ENCODE measurements at places on chromosomes 4 and X.

GRCh38 chr4:53847965-53848364, 216.4 kb downstream of the CHIC2 start:
- no peak for DNase-seq

GRCh38 chr4:150581641-150582051, 305 bp upstream of the MAB21L2 start:
- DNase-seq: peak; percentile 41

GRCh38 chrX:48480583-48480982, 4.6 kb downstream of the FTSJ1 start:
- no peak for DNase-seq

DNA sequence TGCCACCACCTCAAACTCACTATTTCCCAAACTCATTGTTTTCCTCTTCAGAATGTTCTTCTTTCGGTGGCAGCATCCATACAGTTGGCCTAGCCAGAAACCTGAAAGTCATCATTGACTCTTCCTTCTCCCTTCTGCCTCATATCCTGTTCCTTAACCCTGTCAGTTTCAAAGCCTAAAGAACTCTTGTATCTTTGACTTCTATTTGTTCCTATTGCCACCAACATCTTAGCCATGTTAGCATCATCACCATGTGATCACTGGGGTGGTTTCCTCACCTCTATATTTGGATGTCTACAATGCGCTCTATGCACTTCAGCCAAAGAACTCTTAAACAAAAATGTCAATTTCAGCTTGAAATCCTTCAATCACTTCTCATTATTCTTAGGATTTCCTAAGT, 29.0 kb downstream of the DDX60L start:
- DNase-seq: no peak

GRCh38 chr4:118888666-118889311, at the start of gene SYNPO2:
TSS of gene SYNPO2 (plus strand) at chr4:118888854. CDS start at chr4:118889037, 183 bp downstream.
- no peak for DNase-seq

DNA sequence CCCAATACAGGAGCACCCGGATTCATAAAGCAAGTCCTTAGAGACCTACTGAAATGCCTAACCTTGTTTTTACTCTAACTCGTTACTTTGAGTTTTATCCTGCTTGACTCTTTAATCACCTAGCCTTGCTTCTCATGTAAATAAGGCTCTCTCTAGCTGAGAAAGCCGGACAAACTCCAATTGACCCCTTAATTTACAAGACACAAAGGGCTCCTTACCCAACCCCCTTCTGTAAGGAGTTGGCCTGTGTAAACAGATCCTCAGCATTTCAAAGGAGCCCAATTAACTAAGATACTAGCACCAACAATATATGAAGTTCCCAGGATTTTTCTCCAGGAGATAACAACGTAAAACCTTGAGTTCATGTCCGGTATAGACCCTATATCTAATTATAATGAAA, 61.7 kb downstream of the CT47B1 start:
- no peak for DNase-seq

DNA sequence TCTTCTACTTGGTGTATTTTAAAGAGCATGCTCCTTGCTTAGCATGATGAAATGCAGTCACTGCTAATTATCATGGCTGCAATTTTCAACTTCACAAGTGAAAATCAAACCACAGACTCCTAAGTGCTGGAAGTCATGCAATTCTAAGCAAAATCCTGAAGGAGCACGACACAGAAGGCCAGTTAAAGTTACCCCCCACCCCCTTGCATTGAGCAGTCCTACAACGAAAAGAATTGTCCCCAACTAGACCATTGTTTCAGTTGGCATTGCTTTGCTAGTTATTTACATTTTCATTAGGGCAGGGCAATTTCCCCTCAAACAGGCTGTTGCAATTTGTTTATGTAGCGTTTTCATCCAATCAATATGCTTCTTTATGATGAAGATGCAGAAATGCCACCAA, 321.2 kb downstream of the PCDH7 start:
- DNase-seq: no peak

DNA sequence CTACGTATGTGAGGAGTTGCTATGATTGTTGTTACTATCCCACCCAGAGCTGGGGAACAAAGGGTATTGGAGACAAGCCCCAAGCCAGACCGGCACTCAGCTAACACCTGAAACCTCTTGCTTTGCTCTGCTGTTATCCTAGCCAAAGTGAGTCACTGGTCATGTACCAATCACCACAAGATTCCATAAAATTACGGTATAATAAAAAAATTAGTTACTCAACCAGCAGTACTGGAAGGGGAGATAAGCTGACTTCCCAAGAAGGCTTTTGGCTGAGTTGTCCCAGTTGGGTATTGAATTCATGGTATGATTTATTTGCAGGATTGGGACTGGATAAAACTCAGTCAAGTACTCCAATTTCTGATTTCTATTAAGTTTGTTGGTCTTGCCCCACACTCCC, 5.3 kb downstream of the EDA2R start:
- DNase-seq: no peak

DNA sequence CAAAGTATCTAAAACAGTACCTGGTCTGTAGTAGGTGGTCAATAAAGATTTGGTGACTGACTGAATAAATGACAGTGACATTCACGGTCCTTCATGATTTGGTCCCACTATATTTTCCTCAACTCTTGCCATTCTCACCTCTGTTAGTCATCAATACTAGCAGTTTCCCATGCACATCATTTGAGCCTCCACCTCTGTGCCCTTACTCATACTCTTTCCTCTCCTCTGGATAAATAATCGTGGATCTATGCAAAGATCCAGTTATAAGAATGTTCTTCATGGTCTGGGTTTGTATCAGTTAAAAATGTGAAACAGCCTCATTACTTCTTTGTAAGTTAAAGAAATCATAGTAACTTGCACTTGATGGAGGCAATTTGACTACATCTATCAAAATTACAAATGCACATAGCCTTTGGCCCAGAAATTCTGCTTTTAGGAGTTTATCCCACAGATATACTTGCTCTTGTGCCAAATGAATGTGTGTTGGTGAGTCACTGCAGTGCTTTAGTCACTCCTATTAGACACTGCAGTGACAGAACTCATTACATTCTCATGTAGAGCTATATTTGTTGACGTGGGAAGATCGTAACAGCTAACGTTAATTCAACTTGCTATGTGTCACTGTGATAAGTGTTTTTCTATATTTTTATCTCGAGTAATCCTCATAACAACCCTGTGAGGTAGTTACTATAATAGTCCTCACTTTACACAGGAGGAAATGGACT, 121.9 kb upstream of the SMIM10 start:
- no peak for DNase-seq

DNA sequence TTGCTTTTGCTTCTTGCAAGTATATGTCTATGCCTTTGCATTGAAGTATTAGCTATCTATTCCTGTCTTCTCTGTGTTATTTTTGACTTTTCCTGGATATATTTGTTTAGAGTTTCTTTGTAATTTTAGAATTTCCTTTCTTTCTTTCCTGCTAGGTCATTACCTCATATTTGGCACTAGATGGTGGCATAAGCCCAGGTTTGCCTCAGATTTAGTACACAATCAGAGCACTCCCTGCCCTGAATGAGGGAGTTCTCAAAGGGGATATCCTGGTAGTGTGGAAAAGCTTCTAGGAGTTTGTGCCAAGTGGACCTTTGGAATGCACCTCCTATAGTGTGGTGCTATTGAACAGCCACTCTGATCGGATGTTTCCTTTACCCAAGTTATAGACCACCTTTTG, 181.6 kb downstream of the UGT8 start:
- DNase-seq: peak; percentile 6

- DNase-seq: no peak
Measured at GRCh38 chrX:121050781-121051180, 3.4 kb downstream of the GLUD2 start.

GRCh38 chrX:116872931-116873330, 410.2 kb upstream of the CT83 start:
- no peak for DNase-seq

DNA sequence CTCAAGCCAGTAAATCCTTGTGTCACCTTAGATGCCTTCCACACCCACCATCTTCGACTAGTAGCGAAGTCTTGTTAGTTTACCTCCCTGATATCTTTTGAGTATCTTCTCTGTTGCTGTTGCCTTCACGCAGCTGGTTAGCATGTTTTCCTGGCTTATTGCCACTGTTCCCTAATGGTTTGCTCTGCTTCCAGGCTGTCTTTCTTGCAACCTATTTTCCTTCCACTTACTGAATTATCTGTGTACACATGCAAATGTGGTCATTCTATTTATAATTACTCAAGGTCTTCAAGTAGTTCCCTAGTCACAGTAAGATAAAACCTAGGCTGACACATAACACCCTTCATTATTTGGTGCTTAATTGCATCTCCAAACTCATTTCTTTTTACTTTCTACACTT, 89.5 kb downstream of the UGT8 start:
- DNase-seq: no peak

- DNase-seq: no peak
Measured at GRCh38 chr4:138788857-138789256, 226.7 kb upstream of the NOCT start.

- DNase-seq: no peak
Measured at GRCh38 chr4:106603471-106603870, 234.9 kb upstream of the GIMD1 start.

- no peak for DNase-seq
Measured at GRCh38 chr4:4481399-4481994, 60.4 kb downstream of the STX18 start.

DNA sequence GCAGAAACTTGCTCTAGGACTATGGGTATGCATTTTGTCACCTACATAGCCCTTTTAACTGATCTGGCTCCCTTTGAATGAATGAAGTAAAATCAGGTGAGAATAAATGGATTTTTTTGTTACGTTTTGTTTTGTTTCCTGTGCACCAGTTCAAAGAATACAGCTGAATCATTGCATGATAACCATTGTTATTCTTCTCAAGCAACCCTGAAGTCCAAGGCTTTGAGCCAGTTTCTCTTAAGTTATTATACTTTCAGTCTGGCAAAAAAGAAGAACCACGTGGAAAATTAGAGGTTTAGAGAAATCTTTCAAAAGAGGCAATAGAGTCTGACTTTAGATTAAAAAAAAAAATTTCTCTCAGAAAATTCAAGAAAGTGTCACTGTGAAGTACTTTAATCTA, 398.6 kb upstream of the TECRL start:
- DNase-seq: no peak

GRCh38 chrX:40131654-40132337, 34.0 kb upstream of the BCOR start:
- no peak for DNase-seq

- DNase-seq: no peak
Measured at GRCh38 chrX:41300758-41301437, 33.1 kb upstream of the DDX3X start.

DNA sequence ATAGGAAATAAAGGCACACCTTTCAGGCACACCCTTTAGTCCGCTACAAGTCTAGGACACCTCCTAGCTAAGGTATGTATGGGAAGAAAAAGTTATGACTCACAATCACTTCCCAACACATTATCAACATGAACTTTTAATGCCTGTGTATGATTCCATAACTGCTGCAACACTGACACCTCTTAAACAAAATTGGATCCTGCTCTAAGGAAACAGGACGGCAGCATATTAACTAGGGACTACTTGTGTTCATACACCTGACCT, 2.4 kb upstream of the PPP3CA start:
- DNase-seq: no peak

DNA sequence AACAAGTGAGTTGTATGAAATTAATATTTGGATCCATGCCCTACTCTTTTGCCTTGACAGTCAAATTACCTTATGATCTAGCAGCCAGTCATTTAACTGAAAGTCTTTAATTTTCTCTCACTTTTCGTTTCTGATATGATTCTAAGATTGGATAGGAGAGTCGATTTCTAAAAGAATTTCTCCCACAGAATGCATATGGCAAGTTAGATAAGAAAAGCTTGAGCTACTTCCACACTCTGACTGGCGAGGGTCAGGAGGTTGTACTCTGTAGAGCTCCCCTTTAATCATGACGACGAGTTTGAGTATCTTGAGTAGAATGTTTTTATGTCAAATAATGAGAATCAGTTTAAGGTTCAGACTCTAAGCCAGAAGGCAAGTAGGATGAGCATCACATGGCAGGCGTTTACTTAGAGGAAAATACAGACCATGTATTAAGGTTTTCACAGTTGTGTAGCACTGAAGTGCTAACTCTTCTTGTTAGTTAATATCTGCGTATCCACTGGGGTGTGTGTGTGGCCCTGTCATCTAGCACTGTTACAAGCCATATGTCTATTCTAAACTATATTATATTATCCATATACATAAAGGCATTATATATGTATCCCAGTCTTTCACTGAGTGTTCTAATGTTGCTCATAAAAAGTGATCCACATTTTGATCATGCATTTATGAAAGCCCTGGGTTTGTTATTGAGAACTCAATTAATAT, 37.8 kb downstream of the LRP2BP start:
- no peak for DNase-seq

GRCh38 chr4:51932684-51933083, 87.5 kb downstream of the LRRC66 start:
- DNase-seq: no peak

DNA sequence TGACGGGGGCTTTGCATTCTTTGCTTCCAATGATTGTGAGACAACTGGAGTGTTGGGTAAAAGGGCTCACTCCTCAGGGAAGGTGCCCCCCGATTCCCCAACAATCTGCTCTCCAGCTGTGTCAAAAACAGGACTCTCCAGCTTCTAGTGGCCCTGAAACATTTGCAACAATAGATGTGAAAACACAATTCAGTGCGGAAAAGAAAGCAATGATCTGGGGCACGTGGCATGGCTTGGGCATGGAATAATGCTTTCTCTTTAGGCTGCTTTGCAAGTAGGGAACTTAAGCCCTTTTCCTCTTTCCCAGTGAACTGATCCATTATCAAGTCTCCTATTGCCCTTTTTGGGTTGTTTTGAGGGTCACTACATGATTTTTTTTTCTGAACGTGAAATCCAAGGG, 239.9 kb downstream of the C4orf33 start:
- no peak for DNase-seq

DNA sequence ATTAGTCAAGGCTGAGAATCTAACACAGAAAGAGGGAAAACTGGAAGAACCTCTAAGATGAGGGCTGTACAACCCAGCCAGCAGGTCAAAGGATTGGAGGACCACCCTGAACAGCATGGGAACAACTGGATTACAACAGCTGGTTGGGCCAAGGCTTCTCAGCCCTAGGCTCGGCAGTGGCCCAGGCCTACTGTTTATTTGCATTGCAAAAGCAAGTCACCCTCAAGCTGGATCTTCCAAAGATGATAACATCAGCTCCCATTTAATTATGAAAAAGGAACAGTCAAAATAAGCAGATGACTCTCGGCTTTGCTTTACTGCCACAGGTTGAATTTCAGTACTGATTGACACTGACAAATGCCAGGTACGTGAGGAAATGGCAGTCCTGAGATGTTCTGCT, 61.8 kb downstream of the GPC3 start:
- DNase-seq: no peak

DNA sequence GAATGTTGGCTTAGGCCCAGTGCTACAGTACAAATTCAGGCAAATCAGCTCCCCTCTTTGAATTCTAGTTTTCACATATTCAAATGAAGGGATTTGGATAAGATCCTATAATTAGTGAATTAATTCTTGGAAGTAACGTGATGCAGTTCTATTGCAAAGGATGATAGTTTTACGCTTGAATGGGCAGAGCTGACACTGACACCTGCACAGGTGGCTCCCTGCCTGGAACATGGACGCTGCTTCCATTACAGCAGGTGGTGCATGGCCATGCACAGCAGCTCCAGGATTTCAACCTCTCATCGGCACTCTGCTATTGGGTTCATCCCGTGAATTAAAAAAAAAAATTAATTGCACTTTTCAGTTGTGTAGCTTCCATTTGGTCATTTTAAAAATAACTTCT, 28.4 kb upstream of the RPS6KA6 start:
- DNase-seq: no peak
